Esophagus muscularis mucosa (tissue), 4 donors: ENCODE measurements at places on chromosomes 6 and 20. TPM values are rescaled to one million over a fixed set of nuclear protein-coding genes. Genes with fewer than 3 reads are reported as not detected.
A peak's percentile ranks its signal among the peaks of the same experiment; 100 is the strongest.

- H3K4me3 ChIP-seq, result peak overlapping the region; percentile 64
- peak overlapping the region; percentile 87 for H3K27ac ChIP-seq
- peak; percentile 91 for DNase-seq
- H3K36me3 ChIP-seq, result no peaks in the 10 kb centered on the region
- no peaks in the 10 kb centered on the region for H3K27me3 ChIP-seq
- H3K4me1 ChIP-seq, result peaks cover 8% of the 10 kb centered on the region
These were observed 22.3 kb upstream of the RPP40 start for GRCh38 chr6:5025911-5026819.

DNA sequence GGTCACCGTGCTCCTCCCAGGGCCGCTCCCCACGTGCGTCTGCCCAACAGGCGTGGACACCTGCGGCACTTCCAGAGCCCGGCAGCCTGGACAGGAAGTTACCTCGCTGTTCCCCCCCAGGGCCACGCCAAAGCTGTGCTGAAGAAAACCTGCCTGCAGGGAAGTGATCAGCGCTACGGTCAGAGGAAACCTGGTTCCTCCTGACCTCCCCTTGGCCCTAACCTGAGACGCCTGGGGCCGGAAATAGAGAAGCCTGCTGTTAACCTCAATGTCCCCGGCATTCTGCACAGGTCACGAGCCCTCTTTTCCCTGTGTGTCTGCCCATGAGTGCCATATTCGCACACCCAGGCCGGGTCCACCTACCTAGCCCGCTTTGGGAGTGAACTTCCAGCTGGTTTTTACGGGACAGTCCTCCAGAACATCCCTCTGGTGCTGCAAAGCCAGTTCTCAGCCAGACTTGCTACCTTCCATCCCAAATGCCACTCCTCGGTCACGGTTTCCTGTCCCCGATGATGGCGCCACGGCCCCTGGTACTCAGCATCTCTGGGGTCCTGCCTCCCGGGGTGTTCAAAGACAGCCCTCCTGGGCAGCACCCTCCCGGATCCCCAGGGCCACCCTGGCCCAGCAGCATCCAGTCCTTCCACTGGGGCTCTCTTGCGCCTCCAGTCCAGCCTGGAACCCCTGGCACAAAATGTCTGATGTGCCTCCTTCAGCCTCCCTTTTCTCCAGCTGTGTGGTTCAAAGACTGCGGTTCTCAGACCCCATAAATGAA, 12.0 kb upstream of the IRF4 start:
- no peak overlapping the region for H3K4me3 ChIP-seq
- no peaks in the 10 kb centered on the region for H3K36me3 ChIP-seq
- H3K4me1 ChIP-seq, result no peaks in the 10 kb centered on the region
- no peak overlapping the region for H3K27ac ChIP-seq
- no peak for DNase-seq

DNA sequence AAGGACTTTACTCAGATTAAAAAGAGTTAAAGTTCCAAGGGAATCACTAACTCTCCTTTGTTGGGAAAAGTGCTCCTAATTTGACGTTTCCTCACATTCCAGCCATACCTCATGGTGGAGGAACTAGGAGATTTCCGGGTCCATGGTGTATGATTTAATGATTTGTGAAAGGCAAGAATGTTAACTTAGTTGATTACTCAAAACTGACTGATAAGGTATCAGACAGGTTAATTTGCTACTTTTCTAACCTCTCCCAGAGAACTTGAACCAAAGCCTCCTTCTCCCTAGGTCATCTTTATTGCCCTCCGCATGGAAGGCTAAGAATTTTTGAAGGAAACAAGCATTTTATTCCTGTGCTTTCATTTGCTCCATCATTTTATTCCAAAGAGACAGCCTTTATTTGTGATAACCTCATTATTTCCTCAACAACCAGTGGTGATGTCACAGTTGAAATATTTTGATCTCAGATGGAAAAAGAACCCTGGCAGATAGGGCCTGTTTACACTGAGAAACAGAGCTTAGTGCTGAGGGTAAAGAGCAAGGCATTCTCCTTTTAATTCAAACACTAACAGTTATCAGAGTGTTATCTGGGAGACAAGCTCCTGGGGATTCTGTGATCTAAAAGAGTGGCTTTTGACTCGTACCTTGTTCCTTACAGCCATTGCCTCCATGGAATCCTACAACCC, 57.4 kb upstream of the BMP2 start:
- no peaks in the 10 kb centered on the region for H3K27me3 ChIP-seq
- H3K27ac ChIP-seq, result no peak overlapping the region
- H3K4me3 ChIP-seq, result no peak overlapping the region

DNA sequence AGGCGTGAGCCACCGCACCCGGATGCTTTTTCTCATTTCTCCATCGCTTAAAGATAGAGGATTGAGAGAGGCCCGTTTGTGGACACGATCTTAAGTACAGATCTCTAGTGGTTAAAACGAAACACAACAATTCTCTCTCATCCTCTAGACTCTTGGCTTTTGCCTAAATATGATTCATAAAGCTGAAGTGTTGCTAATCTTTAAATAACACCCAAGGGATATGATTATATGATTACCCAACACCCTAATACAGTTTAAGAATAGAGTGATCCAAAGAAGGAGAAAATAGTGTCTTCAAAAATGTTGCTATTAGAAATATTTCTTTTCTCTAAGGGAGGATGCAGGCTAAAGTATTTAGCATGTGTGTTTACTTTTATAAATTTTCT, 50.4 kb downstream of the MTHFD1L start:
- H3K27me3 ChIP-seq, result no peaks in the 10 kb centered on the region
- H3K36me3 ChIP-seq, result peaks cover 10% of the 10 kb centered on the region
- H3K4me1 ChIP-seq, result no peaks in the 10 kb centered on the region
- DNase-seq, result no peak

DNA sequence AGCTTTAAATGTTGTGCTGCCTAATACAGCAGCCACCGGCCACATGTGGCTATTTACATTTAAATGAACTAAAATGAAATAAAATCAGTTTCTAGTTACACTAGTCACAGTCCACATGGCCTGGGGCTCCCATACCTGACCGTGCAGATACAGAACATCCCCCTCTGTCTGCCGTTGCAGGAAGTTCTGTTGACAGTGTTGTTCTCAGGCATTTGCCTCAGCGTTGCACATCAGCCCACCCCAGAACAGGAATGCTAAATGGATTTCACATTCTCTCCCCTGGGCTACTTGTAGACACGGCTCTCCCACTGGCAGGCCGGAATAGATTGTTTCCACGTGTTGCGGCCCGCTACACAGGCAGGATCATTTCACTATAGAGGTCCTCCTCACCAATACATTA, 26.3 kb downstream of the JAG1 start:
- DNase-seq, result no peak
- H3K27me3 ChIP-seq, result no peaks in the 10 kb centered on the region
- peaks cover 100% of the 10 kb centered on the region for H3K36me3 ChIP-seq
- peak overlapping the region; percentile 19 for H3K27ac ChIP-seq
- H3K4me1 ChIP-seq, result peaks cover 34% of the 10 kb centered on the region

DNA sequence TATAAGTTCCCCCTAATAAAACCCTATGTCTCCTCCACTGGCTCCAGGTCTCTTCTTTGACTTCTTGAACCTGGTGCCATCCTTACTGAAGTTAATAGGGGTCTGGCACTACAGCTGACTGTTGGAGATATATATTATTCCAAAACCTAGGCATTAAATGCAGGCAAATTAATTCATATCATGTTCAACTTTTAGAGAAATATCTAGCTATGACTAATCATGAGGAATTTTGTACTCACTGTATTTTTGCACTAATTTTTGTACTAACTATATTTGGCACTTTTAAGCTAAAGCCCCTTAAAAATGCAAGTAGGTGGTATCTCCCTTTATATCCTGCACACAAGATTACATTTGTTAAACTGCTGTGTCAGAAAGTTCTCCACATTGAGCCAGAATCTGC, 10.9 kb downstream of the DPPA5 start:
- H3K36me3 ChIP-seq, result no peaks in the 10 kb centered on the region
- no peak overlapping the region for H3K27ac ChIP-seq
- no peak overlapping the region for H3K4me3 ChIP-seq
- DNase-seq, result no peak

GRCh38 chr20:32458061-32458836, 100.1 kb downstream of the ASXL1 start:
- H3K27me3 ChIP-seq, result no peaks in the 10 kb centered on the region
- H3K36me3 ChIP-seq, result peaks cover 29% of the 10 kb centered on the region
- peak overlapping the region; percentile 67 for H3K4me3 ChIP-seq

- DNase-seq, result no peak
- H3K4me3 ChIP-seq, result no peak overlapping the region
- H3K27me3 ChIP-seq, result no peaks in the 10 kb centered on the region
- H3K27ac ChIP-seq, result no peak overlapping the region
These were observed 54.4 kb downstream of the DHX35 start for GRCh38 chr20:39016506-39016905.

DNA sequence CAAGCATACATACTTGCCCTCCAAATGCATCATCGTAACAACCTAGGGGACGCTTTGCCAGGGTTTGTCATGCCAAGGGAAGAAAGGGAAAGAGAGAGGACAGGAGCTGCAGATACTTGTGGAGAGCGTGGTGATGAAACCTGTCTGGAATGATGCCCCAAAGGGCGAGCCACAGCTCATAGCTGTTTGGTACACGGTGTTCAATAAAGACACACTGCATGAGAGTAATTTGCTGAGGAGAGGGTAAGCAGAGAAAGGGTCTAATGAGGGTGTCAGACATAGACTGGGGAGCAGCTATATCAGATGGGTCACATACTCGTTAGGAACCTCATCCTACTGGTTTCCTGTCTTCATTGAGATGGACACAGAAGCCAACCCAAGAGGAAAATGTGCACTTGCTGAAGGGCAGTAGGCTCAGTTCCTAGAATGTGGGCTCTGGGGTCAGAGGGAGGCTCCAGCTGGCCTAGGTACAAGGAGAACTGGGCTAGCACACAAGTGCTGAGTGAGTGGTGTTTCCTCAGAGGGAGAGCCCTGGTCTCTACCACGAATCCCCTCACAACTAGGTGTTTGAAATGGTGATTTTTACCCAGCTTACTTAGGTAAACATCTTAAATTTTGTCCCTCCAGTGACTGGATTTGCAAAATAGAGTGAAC, 5.2 kb upstream of the FOXO3 start:
- H3K36me3 ChIP-seq, result no peaks in the 10 kb centered on the region
- H3K4me1 ChIP-seq, result peaks cover 26% of the 10 kb centered on the region
- peak overlapping the region; percentile 100 for H3K27ac ChIP-seq
- H3K4me3 ChIP-seq, result no peak overlapping the region
- H3K27me3 ChIP-seq, result no peaks in the 10 kb centered on the region
- DNase-seq, result no peak

DNA sequence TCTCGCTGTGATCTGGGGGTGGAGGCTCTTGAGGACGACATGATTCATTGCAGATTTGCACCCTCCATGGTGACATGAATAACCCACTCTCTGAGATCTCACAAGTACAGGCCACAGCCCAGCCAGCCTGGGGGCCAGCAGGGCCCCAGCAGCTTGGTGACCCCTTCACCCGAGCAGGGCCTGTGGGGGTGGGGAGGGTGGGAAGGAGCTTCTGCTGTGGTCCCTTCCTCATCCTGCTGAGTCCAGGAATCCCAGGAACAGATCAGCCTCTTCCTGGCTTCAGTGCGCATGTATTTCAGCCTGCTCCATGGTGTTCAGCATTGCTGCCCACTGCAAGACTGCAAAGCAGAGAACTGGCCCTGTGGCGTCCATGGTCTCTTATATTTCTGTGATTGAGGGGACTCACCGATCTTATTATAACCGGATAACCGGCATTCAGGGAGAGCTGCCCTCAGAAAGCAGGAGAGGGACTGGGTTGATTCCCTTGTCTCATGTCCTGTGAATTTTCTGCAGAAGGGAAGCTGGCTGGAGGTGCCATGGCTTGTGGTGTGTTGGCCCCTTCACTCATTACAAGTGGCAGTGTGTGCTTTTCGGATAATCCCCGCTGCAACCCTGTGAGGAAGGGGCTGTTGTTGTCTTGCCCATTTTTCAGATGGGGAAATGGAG, 118.8 kb upstream of the FRMD1 start:
- no peak overlapping the region for H3K4me3 ChIP-seq
- H3K27me3 ChIP-seq, result peaks cover 38% of the 10 kb centered on the region
- H3K27ac ChIP-seq, result no peak overlapping the region
- no peaks in the 10 kb centered on the region for H3K4me1 ChIP-seq
- no peak for DNase-seq

- DNase-seq, result no peak
- no peaks in the 10 kb centered on the region for H3K36me3 ChIP-seq
- no peak overlapping the region for H3K27ac ChIP-seq
These were observed 171.3 kb downstream of the FAXC start for GRCh38 chr6:99178168-99178567.

DNA sequence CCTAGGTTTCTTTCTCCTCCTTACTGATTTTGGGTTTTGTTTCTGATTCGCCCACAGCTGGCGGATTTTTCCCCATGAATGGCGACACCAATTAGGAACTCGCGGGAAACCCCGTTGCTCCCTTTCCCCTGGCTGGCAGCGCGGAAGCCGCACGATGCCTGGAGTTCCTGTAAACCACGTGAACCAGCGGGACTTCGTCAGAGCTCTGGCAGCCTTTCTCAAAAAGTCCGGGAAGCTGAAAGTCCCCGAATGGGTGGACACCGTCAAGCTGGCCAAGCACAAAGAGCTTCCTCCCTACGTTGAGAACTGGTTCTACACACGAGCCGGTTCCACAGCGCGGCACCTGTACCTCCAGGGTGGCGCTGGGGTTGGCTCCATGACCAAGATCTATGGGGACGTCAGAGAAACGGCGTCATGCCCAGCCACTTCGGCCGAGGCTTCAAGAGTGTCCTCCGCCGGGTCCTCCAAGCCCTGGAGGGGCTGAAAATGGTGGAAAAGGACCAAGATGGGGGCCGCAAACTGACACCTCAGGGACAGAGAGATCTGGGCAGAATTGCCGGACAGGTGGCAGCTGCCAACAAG, 3.2 kb upstream of the SEC23B start:
- H3K27me3 ChIP-seq, result no peaks in the 10 kb centered on the region
- no peak overlapping the region for H3K27ac ChIP-seq
- H3K36me3 ChIP-seq, result no peaks in the 10 kb centered on the region

DNA sequence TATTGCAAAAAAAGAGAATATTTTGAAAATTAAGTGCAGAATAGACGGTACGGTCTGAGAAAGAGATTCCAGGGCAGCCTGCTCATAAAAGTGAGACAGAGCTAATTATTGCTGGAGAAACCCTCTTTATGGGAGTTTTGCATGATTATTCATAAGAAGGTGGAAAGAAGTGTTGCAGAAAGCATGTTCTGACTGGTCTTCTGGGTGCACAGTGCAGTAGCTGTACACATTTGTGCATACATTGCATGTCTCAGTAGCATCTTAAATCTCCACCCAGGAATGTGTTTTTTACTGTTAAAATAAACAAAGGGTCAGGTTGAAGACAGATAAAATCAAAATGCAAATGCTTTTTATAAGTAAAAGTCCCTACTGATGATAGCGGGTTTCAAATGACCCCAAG, 1813.6 kb upstream of the DEFB115 start:
- no peak for DNase-seq
- no peaks in the 10 kb centered on the region for H3K27me3 ChIP-seq
- no peaks in the 10 kb centered on the region for H3K36me3 ChIP-seq

The IMPG1 gene
- not detected for total RNA-seq

The PM20D2 gene
- total RNA-seq, result 24.0 TPM

The MCHR2 gene
- not detected for total RNA-seq

The MMP24 gene
- 1.3 TPM for total RNA-seq

The CYP39A1 gene
- 7.0 TPM for total RNA-seq

The FAM209B gene
- 0.52 TPM for total RNA-seq

The LPA gene
- total RNA-seq, result not detected

The SPATA25 gene
- 1.7 TPM for total RNA-seq

The CLPSL1 gene
- not detected for total RNA-seq
